ENCODE measurements at places on chromosomes 4 and X. TPM values are rescaled to one million over a fixed set of nuclear protein-coding genes. Genes with fewer than 3 reads are reported as not detected.
A peak's percentile ranks its signal among the peaks of the same experiment; 100 is the strongest.

Gene CYBB
- 0.32 TPM for total RNA-seq

Gene GALNTL6
- total RNA-seq = not detected

Gene LAP3
- total RNA-seq = 115 TPM

Gene RHOH
- total RNA-seq = under 0.01 TPM

Gene PAGE2B
- total RNA-seq = not detected

DNA sequence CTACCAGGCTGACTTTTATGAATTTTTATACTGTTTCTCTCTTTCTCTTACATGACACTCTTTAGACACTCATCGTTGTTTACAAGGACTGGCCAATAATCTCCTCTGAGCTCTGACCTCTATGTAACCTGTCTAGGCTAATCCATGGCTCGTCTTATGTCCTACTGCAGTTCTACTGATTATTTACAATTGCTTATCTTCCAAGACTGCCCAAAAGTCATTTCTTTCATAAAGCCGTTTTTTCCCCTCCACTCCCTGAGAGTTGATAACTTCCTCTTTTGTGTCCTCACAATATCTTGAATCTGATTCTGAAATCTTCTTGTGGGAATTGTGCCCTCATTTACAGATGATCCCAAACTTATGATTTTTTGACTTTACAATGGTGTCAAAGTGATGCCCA, 18.3 kb upstream of the SNCA start:
- no peak for DNase-seq

DNA sequence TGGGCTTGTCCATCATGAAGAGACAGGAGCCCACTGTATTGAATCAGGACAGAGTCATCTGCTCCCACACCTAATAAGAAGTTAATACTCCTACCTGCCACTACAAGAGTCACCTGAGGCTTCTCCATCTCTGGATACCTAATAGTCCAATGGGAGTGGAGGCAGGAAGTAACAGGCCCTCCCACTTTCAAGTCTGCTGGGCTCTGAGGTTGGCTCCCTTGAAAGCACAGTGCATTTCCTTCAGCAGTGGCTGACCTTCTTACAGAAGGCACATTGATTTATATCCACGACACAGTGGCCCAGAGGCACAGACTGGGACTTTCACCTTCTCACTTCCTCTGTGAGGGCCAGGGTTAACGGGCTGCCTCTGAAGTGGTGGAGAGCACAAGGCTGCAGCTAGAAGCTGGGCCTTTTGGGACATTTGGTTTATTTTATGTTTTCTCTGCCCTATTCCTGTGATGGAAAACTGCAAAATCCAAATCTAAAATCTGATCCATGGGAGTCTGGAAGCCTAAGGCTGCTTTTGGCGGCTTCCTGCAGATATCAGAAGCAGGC, 38.1 kb downstream of the FRG2 start:
- DNase-seq = no peak

DNA sequence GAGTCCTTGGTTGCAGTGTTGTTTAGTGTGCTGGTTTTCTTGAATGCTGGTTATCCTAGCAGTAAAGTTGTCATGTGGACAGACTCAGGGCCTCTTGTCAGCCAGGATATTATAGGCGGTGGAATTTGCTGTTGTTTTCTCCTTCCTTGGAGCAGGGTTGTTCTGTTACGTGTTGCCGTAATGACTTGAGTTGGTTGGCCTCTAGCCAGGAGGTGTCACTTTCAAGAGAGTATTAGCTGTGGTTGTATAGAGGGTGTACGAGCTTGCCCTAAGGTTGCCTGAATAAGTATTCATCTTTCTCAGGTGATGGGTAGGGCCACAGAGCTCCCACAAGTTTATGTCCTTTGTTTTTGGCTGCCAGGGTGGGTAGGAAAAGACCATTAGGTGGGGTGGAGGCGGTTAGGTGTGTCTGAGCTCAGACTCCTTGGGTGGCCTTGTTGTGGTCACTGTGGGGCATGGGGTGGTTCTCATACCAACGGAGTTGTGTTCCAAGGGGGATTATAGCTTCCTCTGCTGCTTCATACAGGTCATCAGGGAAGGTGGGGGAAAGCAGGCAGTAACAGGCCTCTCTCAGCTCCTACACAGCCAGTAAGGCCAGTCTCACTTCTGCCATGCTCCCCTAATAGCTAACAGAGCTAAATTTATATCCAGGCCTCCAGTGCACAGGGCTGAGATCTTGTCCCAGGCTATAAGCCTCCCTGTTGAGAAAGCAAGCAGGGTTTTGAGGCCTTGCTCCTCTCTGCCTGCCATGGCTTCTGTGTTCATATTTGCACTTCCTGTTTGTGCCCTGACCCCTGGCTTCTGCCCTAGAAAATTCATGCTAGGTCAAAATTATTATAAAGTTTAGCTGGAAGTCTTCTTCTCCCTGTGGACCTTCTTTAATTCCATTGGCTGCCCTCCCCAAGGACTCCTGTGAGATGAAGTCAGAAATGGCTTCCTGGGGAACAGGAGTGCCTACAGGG, 594.7 kb downstream of the RAPGEF2 start:
- DNase-seq = no peak

DNA sequence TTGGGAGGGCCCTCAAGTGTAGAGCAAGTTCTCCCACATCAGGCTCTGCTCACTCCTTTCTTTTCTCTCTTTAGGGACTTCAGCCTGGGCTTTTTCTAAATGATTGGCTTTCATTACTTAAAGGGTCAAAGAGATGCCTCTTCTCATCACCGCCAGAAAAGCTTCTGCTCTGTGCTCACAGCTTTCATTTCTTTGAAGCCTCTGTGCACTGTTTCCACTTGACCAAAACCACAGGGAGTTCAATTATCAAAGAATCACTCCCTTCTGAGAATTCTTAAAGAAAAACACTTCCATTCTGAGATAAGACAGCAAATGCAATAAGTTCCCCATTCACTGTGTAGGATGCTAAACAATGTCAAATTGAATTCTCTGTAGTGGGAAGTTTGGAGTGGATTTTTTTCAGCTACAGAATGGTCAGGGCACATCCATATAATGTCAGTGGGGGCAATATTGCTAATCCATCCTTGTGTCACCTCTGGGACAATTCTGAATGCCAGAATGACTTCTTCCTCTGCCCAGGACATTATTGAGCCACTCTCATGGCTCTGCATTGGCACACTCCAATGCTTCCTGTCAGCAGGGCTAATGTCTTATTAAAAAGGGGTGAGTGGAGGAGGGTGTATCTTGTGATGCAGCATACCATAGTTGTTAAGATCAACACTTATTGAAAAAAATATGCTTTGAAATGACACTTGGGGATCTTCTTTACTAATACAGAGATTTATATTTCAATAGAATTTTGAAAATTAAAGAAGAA, 217.6 kb downstream of the SNCA start:
- no peak for DNase-seq

DNA sequence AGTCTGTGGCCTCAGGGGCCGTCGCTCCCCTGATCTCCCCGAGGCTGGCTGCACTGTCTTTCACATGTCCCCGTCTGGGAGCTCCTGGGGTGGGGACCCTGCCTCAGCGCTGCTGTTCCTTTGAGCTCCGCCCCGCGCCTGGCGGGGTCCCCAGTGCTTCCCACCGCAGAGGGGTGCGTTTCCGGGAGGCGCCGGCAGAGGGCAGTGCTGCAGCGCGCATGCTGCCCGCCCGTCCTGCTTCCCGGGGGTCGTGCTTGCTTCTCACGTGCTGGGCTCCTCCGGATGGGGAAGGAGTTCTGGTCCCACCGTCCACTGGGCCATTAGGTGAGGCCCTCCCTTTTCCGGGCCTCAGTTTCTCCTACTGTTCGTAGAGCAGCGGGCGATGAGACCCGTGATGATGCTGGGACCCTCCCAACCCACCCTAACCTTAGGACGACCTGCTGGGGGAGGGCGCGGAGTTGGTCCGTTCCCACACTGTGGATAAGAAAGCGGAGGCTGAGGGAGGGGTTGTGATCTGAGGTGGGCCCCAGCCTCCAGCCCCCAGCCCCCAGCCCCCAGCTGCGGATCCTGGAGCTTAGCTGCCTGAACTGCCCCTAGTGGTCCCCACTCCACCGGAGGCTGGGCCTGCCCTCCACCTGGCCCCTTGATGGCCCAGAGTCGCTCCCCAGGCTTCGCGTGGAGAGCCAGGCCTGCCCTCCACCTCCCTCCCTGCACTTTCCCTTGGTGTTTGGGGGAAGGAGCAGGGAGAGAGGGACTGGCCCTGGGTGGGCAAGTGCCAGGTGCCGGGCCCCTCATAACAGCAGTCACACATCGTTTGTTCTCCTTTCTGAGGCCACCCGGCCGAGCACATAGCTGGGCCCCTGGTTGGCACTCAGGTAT, 15.3 kb downstream of the CPZ start:
- no peak for DNase-seq

DNA sequence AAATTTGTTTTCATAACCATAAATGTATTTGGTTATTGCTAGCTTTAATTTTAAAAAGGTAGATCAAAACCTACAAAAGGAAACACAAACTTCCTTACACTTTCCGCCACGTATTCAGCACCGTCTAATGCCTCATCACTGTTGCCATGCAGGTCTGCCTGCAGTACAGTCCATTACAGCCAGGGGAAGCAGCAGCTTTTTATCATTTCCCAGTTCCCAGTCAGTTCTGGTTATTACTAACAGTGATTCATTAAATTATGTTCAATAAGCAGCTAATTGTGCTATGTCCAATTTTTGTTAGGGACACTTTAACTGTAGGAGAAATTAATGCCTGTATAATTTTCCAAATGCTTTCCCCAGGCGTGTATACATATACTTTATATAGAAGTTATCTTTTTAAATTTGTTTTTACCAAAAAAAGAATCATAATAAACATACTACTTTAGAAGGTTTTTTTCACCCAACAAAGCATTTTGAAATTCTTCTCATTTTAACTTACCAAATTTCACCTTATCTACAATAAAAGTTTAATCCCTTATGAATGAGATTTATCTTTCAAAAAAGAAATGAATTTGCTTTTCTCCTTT, 93.3 kb downstream of the ANXA3 start:
- peak; percentile 84 for DNase-seq

DNA sequence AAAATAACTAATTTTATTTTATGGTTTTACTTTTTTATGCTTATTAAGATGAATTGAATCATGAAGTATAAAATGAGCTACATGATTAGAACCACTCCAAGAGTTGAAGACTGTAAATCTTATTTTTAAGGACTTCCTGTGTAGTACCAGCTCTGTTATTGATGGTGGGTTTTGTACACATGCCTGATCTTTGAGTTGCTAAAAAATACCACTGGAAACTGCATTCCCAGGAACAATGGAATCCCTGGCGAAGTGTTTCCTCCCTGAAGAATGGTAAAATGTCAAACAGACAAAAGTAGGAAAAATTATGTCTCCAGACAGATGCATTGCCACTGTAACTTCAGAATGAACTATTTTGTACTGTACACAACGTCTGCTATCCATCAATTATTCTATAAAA, 935.4 kb upstream of the TENM3 start:
- DNase-seq = no peak

GRCh38 chr4:94544811-94545210, 93.1 kb downstream of the PDLIM5 start:
- DNase-seq = no peak

GRCh38 chr4:158996669-158997074, 106.2 kb upstream of the RAPGEF2 start:
- peak; percentile 90 for DNase-seq

DNA sequence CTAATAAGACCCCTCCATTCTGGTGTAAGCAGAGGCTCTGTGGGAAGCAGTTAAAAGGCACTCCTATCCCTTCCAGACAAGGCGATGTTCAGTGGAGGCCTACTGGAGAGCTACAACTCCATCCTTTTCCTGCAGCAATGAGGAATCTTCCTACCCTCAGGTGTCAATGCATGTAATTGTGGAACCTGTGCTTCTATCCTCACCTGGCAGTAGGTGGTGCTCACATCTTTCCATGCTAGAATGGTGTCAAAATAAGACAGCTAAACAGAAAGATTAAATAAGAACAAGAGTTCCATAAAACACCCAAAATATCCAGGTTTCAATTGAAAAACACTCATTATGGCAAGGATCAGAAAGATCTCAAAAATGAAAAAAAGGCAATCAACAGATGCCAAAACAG, 224.6 kb downstream of the IL15 start:
- no peak for DNase-seq

DNA sequence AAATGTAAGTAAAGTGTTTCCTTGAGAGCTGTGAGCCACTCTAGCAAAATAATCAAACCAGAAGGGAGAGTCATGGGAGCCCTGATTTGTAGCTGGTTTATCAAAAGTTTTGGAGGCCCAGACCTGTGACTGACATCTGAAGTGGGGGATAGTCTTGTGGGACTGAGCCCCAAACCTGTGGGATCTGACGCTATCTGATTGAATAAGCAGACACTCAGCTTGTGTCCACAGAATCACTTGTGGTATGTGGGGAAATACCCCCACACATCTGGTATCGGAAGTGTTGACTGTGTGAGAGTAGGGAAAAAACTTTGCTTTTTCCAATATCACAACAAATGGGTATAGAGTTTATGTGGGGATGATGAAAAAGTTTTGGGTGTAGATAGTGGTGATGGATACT, 35.4 kb downstream of the FUNDC1 start:
- no peak for DNase-seq

GRCh38 chr4:54226404-54227255, 2.5 kb upstream of the PDGFRA start:
- DNase-seq = peak; percentile 91

GRCh38 chrX:103776546-103776945, at the start of gene PLP1:
PLP1 (plus strand) TSS chrX:103776840; CDS start chrX:103776996, 156 bp downstream.
- no peak for DNase-seq

- no peak for DNase-seq
Measured at GRCh38 chr4:24394041-24394440, 190.3 kb downstream of the DHX15 start.

DNA sequence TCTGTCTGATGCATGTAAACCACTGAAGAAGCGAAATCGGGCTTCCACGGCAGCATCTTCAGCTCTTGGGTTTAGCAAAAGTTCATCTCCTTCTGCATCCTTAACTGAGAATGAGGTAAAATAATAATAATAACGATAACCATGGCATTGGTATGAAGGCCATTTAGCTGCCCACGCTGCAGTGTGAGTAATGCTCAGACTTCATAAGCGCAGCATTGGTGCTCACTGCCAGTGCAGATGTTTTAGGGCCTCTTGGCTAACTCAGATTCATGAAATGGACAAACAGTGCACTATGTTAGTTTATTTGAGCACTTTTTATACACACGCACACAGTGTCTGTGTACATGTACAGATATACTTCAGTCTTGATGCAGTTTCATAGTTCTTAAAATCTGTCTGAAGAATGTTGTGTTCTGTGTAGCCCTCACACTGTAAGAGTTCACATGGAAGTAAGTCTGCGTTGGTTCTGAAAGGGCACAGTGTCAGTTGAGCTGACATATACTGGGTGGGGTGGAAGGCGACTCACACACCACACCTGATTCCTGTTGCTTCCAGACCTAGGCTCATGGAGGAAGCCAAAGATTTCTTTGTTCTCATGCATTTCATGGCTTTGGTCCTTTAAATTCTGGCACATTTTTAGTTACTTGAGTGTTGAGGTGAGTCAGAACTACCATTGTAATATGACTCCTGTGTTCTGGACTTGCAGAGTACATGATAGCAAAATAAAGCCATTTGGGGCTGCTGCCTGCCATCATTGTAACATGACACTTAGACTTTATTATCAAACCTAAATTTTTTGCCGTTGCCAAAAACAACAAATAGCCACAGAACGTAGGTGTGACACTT, 68.7 kb downstream of the NSD2 start:
- DNase-seq = peak; percentile 84

DNA sequence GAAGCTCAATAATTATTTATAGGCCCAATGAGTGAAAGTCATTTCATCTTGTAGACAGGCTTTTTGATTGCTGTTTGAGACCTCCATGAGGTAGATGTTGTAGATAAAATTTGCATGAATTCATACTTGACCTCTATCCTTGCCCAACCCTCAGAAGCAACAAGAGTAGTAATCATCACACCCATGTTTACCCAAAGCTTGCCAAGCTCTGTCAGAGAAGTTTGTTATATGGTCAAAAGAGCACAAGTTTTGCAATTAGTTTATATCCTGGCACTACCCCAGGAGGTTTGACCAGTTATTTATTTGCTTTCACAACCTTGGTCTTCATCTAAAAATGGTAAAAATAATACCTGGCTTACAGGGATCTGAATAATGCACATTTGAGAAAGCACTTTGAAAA, 20.7 kb downstream of the ADH7 start:
- peak; percentile 44 for DNase-seq

All from fibroblast of villous mesenchyme (primary cell).